Kidney epithelial cell (primary cell): ENCODE measurements at places on chromosomes 16 and 17. TPM values are rescaled to one million over a fixed set of nuclear protein-coding genes. Genes with fewer than 3 reads are reported as not detected.

The CCDC40 gene
- 4.4 and 4.8 TPM in 2 replicates for total RNA-seq

The PRAC2 gene
- total RNA-seq = not detected in 2 replicates

The UBN1 gene
- total RNA-seq = 33.3 and 40.8 TPM in 2 replicates

The TPSB2 gene
- not detected in 2 replicates for total RNA-seq

The AATK gene
- total RNA-seq = 0.33 and 0.55 TPM in 2 replicates

The RNF112 gene
- 0.08 TPM in 1 of 2 replicates, not detected in the other for total RNA-seq
